ENCODE measurements at places on chromosomes 13 and 19. TPM values are rescaled to one million over a fixed set of nuclear protein-coding genes. Genes with fewer than 3 reads are reported as not detected.

CEACAM6 gene
- 6.5 TPM for polyA plus RNA-seq

- DNase-seq = no peak
Measured at GRCh38 chr19:41328842-41329225, 18.9 kb downstream of the CCDC97 start.

DNA sequence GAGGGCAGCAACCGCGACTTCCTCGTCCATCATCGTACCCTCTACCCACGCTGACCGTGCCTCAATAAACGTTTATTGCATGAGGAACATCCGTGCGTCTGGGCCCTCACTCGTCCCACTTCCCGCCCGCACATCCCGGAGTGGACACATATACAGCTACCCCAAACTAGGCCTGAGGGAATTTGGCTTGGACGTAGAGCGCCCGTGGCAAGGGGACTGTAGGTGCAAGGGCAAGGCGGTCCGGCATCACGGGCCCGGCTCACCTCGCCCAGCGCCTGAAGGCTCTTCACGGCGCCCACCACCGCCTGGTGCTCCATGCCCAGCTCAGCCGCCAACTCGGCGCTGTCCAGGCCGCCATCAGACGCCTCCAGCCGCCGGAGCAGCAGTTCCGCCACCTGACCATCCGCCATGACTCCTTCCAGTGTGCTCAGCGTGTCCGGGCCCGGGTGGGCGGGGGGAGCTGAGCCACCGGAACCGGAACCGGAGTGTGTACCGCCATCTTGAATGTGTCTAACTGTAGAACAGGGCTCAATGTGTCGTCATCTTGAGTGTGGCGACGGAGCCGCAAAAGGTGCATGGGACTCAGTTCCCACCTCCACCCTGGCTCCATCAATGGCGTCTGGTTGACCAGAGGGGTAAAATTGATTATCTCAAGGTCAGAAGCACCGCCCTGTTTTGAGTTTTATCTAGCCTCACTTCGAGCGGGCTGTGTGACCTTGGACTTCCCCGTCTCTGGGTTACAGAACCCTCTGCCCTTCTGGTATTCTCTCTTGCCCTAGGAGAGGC lies at the start of gene FARSA:
TSS of gene FARSA (minus strand) at position 425 of the 786 bp plus-strand sequence. CDS start at position 410, 15 bp downstream.
- DNase-seq = peak; percentile 80

GRCh38 chr19:14138576-14139265 lies 2.3 kb upstream of the ASF1B start:
- no peak for DNase-seq

PSG1 gene
- 0.09 TPM for polyA plus RNA-seq

MEDAG gene
- polyA plus RNA-seq = 18.7 TPM

DNA sequence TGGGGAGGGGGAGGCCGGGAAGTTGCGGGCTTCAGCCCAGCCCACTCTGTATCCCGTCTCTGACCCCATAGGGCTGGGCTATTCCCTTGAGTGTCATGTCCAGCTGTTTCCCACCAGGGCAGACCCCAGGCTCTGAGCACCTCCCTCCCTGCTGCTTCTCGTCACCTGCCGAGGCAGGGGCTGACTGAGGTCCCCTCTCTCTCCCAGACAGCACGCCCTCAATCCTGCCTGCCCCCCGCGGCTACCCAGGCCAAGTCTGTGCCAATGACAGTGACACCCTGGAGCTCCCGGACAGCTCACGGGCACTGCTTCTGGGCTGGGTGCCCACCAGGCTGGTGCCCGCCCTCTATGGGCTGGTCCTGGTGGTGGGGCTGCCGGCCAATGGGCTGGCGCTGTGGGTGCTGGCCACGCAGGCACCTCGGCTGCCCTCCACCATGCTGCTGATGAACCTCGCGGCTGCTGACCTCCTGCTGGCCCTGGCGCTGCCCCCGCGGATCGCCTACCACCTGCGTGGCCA lies 625 bp downstream of the F2RL3 start:
- DNase-seq = no peak
